ENCODE measurements at places on chromosomes 16 and 17.

- no peak for DNase-seq
These were observed 291.6 kb upstream of the TNRC6C start for GRCh38 chr17:77666881-77667395.

GRCh38 chr16:13885700-13886099 is 34.3 kb upstream of the ERCC4 start:
- DNase-seq: no peak

DNA sequence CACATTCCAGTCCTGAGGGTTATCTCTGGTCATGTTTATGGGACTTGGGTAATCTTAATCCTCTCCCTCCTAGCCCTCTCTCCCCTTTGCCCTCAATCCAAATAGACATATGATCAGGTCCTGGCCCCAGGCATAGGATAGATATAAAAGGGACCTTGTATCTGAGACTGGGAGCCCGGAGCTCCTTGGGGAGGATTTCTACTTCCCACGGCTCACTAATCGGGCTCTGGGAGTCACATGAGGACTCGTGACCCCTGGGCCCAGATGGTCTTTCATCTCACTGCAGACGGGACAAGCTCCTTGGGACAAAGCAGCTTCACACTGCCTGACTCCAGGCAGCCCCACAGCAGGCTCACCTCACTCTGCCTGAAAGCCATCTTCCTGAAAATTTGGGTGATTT is 57.8 kb upstream of the LYRM9 start:
- DNase-seq: no peak

DNA sequence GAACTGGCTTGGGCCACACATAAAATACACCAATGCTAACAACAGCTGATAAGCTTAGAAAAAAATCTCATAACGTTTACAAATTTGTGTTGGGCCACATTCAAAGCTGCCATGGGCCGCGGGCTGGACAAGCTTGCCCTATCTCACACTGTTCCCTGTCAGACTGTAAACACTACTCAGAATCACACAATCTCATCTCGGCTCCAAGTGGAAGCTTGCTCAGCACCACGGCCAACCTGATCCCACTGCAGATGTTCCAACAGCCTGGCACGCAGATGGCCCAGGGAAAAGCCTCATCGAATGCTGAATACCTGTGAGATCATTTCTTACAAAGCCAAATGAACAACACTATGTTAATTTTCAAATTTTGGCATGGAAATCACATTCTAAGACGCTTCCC is 125.8 kb downstream of the ANKRD11 start:
- no peak for DNase-seq

GRCh38 chr17:61122326-61122913 is 277.2 kb upstream of the TBX2 start:
- DNase-seq: no peak

- no peak for DNase-seq
These were observed 102.8 kb downstream of the MAF start for GRCh38 chr16:79497606-79498350.

GRCh38 chr17:347309-347899 is 5.2 kb downstream of the RPH3AL start:
- DNase-seq: no peak

DNA sequence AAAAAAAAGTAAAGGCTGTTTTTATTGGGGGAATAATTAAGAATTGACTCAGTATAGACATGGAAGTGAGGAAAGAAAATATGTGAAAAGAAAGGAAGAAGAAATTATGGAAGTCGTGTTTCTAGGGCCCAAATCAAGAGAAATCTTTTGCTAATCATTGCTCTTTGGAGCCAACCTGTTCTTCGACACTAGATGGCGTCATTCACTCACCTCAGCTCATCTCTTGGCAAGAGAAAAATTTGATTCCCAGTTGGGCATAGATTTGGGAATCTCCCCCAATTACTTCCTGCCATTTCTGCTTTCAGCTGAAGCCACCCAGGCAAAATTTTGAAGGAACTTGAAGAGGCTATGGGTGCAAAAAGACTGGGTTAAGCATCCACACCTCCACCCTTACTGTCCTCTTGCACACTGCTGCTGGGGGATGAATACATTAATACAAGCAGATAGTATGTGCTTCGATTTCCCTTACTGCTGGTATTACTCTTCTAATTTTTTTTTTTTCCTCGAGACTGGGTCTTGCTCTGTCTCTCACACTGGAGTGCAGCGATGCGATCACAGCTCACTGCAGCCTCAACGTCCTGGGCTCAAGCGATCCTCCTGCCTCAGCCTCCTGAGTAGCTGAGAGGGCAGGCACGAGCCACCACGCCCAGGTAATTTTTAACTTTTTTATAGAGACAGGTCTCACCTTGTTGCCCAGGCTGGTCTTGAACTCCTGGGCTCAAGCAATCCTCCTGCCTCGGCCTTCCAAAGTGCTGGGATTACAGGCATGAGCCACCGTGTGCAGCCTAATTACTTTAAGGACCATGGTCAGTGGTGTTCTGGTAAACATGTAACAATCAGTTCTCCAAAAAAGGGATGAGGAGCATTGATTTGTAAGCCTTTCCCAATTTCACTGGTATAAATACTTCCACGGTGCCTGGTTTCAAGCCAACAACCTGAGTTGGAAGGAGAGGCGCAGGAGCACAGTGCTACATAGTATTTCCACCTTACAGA is 13.5 kb downstream of the PSMD7 start:
- peak; percentile 73 for DNase-seq

DNA sequence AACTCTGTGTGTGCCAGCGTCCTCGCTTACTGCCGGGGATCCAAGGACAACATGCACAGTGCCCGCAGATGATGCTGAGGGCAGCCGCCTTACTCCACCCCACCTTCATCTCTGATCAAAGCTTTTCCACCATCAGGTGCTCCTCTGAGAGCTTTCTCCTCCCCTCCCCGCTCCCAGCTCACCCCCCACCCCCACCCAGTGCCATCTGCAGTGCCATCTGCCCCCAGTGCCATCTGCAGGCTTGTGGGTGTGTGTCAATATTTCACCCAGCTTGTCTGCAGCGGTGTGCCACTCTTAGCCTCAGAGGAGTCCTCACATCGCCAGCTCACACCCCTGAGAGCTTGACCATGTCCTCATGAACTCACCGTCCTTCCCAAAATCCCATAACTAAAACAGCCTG is 98.2 kb upstream of the NOL11 start:
- no peak for DNase-seq

DNA sequence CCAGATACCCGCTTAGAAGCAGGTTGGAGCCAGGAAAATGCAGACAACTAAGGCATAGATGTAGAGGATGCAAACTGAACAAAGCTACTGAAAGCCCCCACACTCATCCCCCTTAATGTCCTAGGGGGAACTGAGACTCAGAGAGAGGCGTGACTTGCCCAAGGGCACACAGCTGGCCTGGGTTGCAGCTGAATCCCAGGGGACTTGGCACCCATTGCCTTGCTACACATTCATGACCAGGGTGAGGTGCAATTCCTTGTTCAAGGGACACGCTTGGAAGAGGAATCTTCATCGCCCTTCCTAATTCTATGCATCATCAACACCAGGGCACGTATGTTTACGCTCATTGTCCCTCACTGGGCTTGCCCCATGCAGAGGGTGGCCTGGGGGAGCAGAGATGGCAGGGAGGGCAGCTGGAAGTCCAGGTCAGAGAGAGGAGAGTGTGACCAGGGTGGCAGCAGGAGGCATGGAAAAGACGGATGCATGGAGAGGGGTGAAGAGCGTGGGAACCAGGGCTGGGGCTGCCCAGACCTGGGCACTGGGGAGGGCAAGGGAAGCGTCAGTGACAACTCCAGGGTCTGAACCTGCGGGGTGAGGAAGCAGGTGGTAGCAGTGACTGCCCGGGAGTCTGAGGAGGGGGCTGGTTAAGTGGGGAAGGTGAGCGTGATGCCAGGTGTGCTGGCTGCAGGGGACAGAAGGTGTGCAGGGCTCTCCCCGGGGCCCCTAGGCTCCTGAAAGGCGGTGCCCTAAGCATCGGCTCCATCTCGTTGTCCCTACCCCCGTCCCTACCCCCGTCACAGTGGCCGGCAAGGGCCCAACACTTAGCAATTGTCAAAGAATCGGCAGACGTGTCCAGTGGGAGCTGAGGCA is 267.1 kb upstream of the TNRC6C start:
- no peak for DNase-seq

DNA sequence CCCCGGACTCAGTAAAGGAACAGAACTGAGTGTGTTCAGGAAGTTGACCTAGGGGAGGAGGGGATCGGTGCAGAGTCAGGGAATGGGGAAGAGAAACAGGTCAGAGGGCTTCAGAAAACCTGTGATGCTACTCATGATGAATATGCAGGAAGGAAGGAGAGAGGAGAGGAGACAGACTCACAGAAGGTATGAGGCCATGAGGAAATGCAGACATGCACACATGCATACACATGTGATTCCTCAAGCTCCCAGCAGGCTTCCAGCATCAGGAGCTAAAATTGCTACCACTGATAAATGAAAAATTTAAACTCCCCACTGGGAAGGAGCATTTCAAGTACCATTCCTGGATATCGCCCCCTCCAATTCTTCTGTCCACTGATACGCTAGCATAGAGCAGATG is 262.6 kb downstream of the SLC39A11 start:
- DNase-seq: no peak

GRCh38 chr16:66402591-66403230 is 24.4 kb upstream of the BEAN1 start:
- no peak for DNase-seq

- peak; percentile 77 for DNase-seq
These were observed 50.0 kb upstream of the CCL1 start for GRCh38 chr17:34412965-34413441.

DNA sequence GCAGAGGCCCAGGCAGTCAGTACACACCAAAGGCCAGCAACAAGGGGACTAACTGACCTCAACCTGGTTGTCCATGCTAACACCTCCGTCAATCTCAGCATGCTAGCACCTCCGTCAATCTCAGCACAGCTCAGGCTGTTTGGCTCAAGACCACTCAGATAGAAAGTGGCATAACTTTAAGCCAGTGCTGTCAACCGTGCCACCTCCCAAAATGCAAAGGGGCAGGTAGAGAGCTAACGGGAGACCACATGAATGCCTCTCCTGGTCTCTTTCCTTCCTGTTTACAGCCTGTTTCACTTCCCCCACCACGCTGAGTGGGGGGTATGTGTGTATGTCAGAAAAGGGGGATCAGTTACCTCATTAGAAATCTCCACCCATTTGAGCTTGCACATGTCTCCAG is 3.3 kb downstream of the UBTF start:
- no peak for DNase-seq

- no peak for DNase-seq
These were observed 83.6 kb downstream of the SDK2 start for GRCh38 chr17:73560661-73561060.

GRCh38 chr17:66645259-66645658 is 189.7 kb upstream of the CACNG5 start:
- no peak for DNase-seq

- no peak for DNase-seq
These were observed 23.5 kb downstream of the CFAP97D1 start for GRCh38 chr17:43803758-43804157.

GRCh38 chr17:17710728-17711541 is 29.7 kb downstream of the RAI1 start:
- no peak for DNase-seq

DNA sequence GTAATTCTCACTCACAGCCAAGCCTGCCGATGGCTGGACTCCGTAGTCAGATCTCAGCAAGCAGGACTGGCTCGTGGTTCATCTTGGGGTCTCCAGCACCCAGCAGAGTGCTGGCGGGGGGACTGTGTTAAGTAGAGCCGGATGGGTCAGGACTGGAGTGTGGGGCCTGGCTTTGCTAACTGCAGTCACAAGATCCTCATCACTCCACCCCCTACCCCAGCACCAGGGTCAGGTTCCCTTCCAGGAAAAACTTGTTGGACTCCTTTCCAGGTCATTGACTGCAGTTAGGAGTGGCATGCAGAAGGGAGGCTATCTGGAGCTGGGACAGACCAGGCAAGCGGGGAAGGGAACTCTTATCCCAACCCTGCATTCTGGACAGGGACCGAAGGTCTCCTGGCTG is 6.0 kb downstream of the CIITA start:
- DNase-seq: no peak

DNA sequence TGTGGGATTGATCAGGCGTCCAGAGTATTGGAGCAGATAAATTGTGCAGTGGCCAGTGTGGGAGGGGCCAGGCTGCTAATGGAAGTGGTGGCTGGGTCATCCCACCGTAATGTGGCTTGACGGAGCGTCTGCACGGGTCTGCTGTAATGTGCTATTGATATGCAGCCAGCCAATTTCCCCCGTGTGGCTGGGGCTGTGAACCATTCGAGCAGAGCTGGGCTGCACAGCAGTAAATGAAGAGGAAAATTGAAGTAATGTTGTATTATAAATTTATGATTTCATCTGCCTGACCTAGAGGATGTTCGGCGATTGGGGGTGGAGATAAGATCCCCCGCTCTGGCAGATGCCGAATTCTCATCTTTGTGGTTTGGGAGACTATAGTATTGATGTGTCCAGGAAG is 121.5 kb downstream of the CCDC182 start:
- DNase-seq: no peak

DNA sequence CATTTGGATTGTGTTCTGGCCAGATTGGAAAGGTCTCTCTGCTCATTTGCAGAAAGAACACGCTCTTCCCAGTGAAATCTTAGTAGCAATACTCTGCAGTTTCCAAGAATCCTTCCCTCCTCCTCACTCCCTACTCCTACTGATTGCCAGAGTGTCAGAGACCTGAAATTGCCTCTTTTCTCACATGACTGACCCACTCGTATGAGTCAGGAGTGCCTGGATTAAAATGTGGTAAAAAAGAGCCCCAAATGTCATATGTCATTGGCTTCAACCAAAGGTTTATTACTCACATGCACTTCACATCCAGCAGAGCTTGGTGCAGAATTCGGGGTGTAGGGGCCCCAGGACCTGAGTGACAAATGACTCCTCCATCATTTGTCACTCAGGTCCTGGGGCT is 39.7 kb upstream of the IRX3 start:
- no peak for DNase-seq

GRCh38 chr16:16830401-16830800 is 451.5 kb downstream of the NPIPA7 start:
- no peak for DNase-seq

DNA sequence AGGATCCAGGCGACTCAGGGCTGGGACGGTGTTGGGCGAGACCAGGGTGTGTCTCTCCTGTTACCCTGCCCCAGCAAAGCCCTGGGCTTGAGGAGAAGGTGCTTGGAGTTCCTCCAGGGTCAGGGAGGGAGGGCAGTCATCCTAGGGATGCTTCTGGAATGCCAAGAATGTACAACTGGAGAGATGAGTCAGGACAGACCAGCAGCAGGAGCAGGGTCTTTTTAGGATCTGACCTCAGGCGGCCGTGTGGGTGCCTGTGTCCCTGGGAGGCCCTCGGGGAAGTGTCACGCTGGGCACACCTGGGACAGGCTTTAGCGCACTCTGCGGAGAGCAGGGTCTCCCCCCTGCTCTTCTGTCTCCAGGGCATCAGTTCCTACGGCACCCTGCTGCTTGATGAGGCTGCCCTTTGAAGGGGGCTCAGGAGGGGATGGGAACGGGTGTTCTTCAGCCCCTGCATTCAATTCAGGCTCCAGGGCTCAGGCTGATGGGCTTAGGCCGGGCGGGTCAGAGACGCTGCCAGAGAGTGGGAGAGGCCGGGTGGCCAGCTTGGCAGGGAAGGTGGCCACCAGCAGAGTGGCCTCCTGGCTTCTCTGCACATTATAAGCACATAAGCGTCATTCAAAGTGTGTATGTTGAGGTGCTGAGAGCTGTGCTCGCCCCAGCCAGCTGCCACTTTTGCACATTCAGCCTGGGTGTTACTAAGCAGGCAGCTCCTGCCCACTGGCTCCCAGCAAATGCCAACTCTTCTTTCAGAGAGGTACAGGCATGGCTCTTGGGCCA is 8.4 kb upstream of the MTSS2 start:
- no peak for DNase-seq

All from erythroblast (primary cell).